Stromal cell of bone marrow (primary cell): ENCODE measurements at places on chromosomes 1 and 21.

GRCh38 chr1:62012836-62013235 lies 181.8 kb upstream of the L1TD1 start:
- DNase-seq = no peak

- no peak for DNase-seq
Observed at GRCh38 chr1:41501581-41501980, 17.1 kb upstream of the EDN2 start.

DNA sequence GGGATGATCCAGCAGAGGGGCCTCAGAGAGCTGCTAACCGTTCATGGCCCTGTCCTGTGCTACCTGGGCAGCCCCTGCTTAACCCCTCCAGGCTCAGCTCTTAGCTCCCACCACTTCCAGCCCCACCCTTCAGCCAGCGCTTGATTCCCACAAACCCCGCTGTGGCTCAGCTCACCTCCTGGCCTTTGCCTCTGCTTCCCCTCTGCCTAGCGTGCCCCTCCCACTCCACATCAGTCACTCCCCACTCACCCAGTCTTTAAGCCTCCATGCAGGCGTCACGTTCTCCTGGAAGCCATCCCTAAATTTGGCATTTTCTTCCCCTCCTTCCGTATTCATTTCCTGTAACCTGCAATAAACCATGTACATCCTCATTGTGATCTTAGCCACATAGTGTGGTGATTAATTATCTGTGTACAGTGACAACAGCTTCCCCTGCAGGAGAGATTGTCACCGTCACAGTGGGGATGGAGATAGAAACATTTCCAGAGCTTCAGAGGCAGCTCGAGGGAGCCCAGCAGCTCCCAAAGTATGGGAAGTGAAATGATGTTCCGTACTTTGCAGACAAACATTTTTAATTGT lies 65.5 kb downstream of the EPHB2 start:
- no peak for DNase-seq

DNA sequence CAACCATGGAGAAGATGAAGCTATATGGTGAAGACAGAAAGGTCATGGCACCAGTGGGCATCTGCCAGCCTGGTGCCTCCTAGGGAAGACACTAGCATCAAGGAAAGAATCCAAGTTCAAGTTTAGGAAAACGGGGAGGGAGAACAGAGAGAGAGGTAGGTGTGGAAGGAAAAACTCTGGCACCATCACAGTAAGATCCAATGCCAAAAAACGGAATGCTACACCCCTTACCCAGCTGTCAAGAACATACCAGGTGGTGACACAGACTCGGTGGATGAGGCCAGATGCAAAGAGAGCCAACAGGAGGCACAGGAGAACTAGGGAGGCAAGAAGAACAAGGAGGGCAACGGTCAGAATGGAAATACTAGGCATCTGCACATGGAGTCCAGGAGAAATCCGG lies 3.6 kb downstream of the KRTCAP2 start:
- no peak for DNase-seq

GRCh38 chr1:149962039-149962647 lies 25.5 kb upstream of the MTMR11 start:
- DNase-seq = peak; percentile 65
